GM23338 (cell line): ENCODE measurements at places on chromosomes 7 and 10. TPM values are rescaled to one million over a fixed set of nuclear protein-coding genes. Genes with fewer than 3 reads are reported as not detected.

DNA sequence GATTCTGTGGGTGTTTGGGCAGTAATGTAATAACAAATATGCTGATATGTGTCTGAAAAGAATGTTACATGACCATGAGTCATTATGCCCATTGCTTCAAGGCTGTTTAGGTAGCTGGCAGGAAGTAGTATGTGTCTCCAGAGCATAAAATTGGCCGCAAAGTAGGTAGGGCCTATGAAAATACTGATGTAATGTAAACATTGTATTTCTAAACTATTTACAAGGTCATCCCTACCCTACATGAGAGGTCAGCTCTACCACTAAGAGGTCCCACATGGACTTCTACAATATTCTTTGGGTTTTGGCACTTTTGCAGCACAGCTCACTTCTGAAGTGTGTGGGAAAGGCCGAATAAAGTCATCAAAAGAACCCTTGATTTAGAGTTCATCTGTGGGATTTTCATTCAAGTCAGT, 301.9 kb downstream of the AHR start:
- H3K36me3 ChIP-seq = no peaks in the 10 kb centered on the region
- DNase-seq = peak; percentile 1
- no peak overlapping the region for H3K4me3 ChIP-seq
- 0 out of 2 replicates have a peak, but pooled peaks cover 3% of the 10 kb centered on the region for H3K4me1 ChIP-seq
- H3K27me3 ChIP-seq = no peaks in the 10 kb centered on the region

DNA sequence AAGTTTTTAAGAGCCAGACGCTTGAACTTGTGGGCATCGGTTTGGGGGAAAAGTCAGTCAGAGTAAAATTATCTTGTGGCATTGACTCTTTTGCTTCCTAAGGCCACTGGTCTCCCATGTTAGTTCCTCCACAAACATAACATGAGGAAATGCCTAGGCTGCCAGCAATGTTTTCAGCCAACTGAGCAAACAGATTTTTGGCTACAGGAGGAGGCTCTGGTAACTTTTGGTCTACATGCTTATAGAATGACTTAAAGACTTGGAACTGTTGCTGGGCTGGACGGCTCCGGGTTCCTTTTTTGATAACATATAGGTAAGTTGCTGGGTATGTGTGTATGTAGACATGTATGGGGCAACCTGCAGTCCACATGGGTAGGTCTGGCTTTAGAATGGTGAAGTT, 9.6 kb upstream of the ZNF239 start:
- no peaks in the 10 kb centered on the region for H3K36me3 ChIP-seq
- no peaks in the 10 kb centered on the region for H3K27me3 ChIP-seq
- H3K4me1 ChIP-seq = no peaks in the 10 kb centered on the region
- DNase-seq = no peak
- H3K27ac ChIP-seq = no peak overlapping the region

DNA sequence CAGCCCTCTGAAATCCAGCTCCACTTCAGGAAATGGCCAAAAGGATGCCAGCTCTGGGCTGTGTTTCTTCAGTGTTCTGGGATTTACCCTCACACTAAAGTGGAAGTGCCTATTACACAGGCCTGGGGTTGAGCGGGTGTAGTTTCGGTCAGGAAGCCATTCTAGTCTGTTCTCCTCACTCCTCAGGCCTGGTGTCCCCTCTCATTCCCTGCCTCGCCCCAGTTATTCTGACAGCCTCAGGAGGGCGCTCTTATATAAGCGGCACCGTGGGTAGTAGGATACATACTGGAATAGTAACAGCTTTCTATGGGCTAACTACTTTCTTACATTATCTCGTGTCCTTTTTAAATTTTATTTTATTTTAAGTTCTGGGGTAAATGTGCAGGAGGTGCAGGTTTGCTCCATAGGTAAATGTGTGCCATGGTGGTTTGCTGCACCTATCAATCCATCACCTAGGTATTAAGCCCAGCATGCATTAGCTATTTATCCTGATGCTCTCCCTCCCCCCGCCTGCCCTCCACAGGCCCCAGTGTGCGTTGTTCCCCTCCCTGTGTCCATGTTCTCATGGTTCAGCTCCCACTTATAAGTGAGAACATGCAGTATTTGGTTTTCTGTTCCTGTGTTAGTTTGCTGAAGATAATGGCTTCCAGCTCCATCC, 12.2 kb upstream of the LGI1 start:
- H3K36me3 ChIP-seq = no peaks in the 10 kb centered on the region
- H3K4me1 ChIP-seq = peaks cover 36% of the 10 kb centered on the region
- peak; percentile 90 for DNase-seq
- H3K4me3 ChIP-seq = no peak overlapping the region

GRCh38 chr10:45423976-45424499, 50.0 kb downstream of the ALOX5 start:
- no peak overlapping the region for H3K4me3 ChIP-seq
- DNase-seq = no peak
- no peaks in the 10 kb centered on the region for H3K4me1 ChIP-seq
- no peaks in the 10 kb centered on the region for H3K27me3 ChIP-seq
- H3K27ac ChIP-seq = no peak overlapping the region

DNA sequence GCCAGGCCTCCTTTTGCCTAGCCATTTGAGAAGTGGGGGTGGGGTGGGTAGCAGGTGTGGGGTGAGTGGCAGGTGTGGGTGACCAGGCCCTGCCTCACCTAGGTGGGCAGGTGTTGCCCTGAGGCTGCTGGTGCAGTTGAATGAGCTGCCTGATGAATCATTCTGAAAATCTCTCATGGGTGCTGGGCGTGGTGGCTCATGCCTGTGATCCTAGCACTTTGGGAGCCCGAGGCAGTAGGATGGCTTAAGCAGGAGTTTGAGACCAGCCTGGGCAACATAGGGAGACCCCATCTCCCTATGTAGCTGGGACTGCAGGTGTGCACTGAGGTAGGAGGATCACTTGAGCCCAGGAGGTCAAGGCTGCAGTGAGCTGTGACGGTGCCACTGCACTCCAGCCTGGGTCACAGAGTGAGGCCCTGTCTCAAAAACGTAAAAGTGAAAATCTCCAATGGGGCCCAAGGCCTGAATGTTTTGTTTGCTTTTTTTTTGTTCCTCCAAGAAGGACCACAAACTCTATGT, 17.7 kb downstream of the TSPAN14 start:
- H3K4me3 ChIP-seq = no peak overlapping the region
- no peak overlapping the region for H3K27ac ChIP-seq
- no peaks in the 10 kb centered on the region for H3K36me3 ChIP-seq
- H3K27me3 ChIP-seq = peaks cover 19% of the 10 kb centered on the region; the same call in 1 of the 2 replicates
- no peak for DNase-seq

- no peaks in the 10 kb centered on the region for H3K36me3 ChIP-seq
- H3K4me1 ChIP-seq = peaks cover 29% of the 10 kb centered on the region
- no peak overlapping the region for H3K4me3 ChIP-seq
These were observed 227.4 kb upstream of the PPP2R2D start for GRCh38 chr10:131673396-131673795.

- H3K27me3 ChIP-seq = no peaks in the 10 kb centered on the region
- H3K36me3 ChIP-seq = no peaks in the 10 kb centered on the region
- no peaks in the 10 kb centered on the region for H3K4me1 ChIP-seq
- H3K4me3 ChIP-seq = no peak overlapping the region
- no peak overlapping the region for H3K27ac ChIP-seq
- no peak for DNase-seq
These were observed 808.1 kb downstream of the GRID1 start for GRCh38 chr10:85558533-85558932.

- H3K4me1 ChIP-seq = peaks cover 21% of the 10 kb centered on the region
- H3K27me3 ChIP-seq = no peaks in the 10 kb centered on the region
- DNase-seq = no peak
- H3K27ac ChIP-seq = no peak within 1 kb of the TSS
- no peaks in the 10 kb centered on the region for H3K36me3 ChIP-seq
These were observed at the start of gene AKR1B15 for GRCh38 chr7:134548877-134549276. Gene AKR1B15 (plus strand): TSS chr7:134549110. CDS start chr7:134564620, 15,510 bp downstream.

DNA sequence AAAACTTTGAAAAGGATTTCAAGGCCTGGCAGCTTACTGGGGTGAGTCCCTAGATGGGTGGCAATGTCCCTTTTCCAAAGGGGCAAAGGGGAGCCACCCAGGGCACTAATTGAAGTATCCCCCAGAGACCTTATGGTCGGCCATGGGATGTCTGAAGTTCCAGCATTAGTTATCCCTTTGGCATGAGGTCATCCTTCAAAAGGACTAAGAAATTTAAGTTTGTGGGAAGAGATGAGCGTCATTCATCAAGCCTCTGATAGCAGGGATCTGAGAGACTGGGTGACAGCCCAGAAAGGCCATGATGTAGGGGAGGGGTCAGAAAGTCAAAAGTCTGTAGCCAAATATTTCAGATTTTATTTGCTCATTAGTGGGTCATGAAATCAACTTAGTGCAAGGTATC, 195.3 kb downstream of the ZNF438 start:
- no peaks in the 10 kb centered on the region for H3K36me3 ChIP-seq
- H3K4me1 ChIP-seq = peaks cover 8% of the 10 kb centered on the region
- H3K27me3 ChIP-seq = no peaks in the 10 kb centered on the region
- no peak for DNase-seq
- no peak overlapping the region for H3K27ac ChIP-seq

DNA sequence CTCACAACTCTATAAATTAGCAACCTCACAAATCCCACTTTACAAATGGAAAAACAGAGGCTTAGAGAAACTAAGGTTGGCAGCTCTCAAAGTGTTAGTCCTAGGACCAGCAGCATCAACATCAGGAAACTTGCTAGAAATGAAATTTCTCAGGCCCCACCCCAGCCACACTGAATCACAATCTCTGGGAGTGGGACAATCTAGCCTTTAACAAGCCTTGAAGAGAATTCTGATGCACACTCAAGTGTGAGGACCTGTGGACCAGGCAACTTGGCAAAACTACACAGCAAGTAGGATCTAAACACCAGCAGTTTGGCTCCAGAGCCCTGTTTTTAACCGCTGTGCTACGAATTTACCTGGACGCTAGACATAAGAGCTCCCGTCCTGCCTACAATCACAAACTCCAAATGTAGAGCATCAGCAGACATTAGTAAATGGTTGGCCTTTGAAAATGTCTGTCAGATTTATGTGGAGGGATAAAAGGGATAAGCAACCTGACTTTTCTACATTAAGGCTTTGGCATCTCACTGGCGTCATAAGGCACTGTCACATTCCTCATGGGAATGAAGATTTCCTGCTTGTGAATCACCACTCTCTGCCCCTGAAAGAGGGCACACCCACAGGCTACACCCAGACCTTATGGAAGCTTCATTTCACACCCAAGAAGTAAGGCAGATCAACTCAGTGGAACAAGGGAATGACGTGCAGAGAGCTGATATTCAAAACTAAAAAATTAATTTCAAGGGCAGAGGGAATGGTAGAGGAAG, 34.5 kb downstream of the PPP1R3C start:
- H3K4me1 ChIP-seq = no peaks in the 10 kb centered on the region
- no peaks in the 10 kb centered on the region for H3K36me3 ChIP-seq
- H3K27ac ChIP-seq = no peak overlapping the region
- H3K4me3 ChIP-seq = no peak overlapping the region

DNA sequence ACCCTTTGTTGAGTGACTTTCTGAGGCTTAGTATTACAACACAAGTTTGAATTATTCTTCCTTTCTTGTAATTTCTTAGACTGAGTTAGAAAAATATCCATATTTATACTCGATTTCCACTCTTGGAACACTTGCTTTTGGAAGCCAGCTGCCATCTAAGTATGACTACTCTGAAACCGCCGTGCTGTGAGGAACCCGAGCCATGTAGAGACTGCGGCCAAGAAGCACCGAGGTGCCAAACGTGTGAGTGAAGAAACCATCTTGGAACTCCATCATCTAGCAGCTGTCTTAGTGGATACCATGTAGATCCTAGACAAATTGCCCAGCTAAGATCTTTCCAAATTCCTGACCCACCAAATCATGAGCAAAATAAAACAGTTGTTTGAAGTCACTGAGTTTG, 49.7 kb upstream of the PRKAR2B start:
- H3K36me3 ChIP-seq = no peaks in the 10 kb centered on the region
- no peaks in the 10 kb centered on the region for H3K4me1 ChIP-seq
- H3K27ac ChIP-seq = no peak overlapping the region
- no peaks in the 10 kb centered on the region for H3K27me3 ChIP-seq
- no peak overlapping the region for H3K4me3 ChIP-seq

DNA sequence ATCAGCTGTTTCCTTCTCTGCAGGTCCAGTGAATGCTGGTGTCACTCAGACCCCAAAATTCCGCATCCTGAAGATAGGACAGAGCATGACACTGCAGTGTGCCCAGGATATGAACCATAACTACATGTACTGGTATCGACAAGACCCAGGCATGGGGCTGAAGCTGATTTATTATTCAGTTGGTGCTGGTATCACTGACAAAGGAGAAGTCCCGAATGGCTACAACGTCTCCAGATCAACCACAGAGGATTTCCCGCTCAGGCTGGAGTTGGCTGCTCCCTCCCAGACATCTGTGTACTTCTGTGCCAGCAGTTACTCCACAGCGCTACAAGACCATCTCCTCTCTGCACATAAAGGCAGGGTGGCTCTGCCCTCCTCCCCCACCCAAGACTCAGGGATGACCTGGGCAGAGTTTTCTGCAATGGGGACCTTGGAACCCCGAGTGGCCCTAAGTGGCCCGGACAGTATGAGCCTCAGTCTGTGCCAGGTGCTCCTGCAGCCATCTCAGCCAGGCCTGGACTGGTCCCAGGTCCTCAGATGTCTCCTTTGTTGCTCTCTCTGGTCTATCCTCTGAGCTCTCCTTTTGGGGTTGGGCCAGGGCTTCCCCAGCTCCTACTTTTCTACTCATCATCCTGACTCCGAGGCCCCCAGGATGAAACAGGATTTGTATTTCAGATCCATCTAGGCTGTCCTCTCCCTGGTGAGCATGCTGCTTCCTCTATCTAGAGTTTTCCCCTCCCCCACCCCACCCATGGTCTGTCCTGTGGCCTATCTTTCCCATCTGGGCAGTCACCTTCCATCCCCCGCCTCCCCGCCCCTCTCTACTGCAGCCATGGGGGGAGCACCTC, 212.1 kb upstream of the PRSS58 start:
- H3K27ac ChIP-seq = no peak overlapping the region
- no peak overlapping the region for H3K4me3 ChIP-seq
- no peaks in the 10 kb centered on the region for H3K27me3 ChIP-seq
- H3K4me1 ChIP-seq = no peaks in the 10 kb centered on the region
- DNase-seq = no peak

DNA sequence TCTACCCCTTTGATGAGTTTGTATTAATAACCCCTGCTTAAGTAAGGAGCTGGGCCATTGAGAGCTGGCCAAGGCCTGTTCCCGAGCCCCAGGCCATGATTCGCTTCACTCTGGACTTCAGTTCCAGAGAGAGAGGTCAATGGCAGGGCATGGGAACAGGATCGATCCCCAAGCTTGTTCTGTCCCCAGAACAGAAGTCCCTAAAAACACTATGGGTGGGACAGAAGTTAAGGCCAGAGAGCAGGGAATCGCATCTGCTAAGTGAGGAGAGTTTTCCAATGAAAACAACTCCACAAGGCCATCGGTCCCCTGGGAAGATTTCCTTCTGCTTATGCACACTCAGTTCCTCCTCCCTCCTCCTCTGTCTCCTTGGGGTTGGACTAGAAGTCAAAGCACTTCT, 159.6 kb downstream of the LSM5 start:
- H3K4me1 ChIP-seq = no peaks in the 10 kb centered on the region
- H3K4me3 ChIP-seq = no peak overlapping the region
- DNase-seq = no peak
- no peaks in the 10 kb centered on the region for H3K27me3 ChIP-seq

The LRIT1 gene
- 0.07 TPM in 1 of 2 replicates, not detected in the other for total RNA-seq

The INHBA gene
- total RNA-seq = 0.94 and 1.0 TPM in 2 replicates

The PGAM2 gene
- total RNA-seq = 0.78 and 2.9 TPM in 2 replicates

The VOPP1 gene
- total RNA-seq = 71.0 and 73.7 TPM in 2 replicates

The IQUB gene
- total RNA-seq = 1.1 and 1.6 TPM in 2 replicates
